ENCODE measurements at places on chromosomes 3 and 15.

- DNase-seq, result no peak
These were observed 599.0 kb downstream of the ZPLD1 start for GRCh38 chr3:103033841-103034240.

GRCh38 chr3:158470944-158471638, 99.9 kb upstream of the MLF1 start:
- no peak for DNase-seq

DNA sequence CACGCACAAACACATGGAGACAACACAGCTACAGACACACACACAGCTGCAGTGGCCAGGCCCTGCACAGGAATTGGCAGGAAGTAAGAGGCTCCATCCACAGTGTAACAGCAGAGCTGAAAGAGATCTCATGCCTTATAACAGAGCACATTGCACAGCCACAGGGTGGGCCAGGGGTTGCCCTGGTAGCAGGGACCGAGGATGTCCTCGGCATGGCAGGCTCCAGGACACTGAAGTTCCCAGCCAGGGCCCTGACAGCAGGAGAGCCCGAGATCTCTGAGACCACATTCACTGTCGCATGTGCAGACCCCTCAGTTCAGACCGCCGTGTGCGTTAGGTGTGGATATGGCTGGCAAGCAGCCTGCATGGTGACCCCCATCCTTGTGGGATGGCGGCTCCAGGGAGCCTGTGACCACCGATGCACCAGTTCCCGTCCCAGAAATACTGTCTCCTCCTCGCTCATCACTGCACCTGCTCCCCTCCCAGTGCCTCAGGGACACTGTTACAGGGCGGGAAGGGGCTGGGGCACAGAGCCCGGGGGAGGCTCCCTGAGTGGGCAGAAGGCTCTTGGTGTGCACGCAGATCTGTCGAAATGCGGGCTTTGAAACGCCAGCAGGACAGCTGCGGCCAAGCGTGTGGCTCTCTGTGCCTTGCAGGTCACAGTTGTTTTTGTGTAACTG, 1.5 kb upstream of the OCA2 start:
- DNase-seq, result no peak

DNA sequence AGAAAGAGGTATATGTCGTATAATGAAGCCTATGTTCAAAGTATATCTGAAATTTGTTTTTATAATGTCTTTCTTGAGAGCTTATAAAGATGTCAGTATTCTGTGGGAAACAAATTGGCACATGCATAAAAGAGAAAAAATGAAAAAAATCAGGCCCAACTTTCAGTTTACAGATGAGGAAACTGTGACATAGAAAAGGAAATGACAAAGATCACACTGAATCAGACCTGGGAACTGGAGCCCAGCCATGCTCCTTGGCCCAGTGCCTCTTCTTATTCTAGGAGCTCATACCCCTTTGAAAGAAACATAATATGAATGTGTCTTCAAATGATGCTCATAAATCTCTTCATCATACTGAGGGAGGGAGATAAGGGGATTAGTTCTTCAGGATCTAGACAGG, 48.4 kb downstream of the TMEM44 start:
- peak; percentile 57 for DNase-seq

- no peak for DNase-seq
These were observed 201.3 kb upstream of the MRPL3 start for GRCh38 chr3:131704098-131704497.

- DNase-seq, result no peak
These were observed 140.5 kb upstream of the SGO1 start for GRCh38 chr3:20326541-20326940.

- no peak for DNase-seq
These were observed 233.5 kb upstream of the ATP10A start for GRCh38 chr15:26096581-26096980.

DNA sequence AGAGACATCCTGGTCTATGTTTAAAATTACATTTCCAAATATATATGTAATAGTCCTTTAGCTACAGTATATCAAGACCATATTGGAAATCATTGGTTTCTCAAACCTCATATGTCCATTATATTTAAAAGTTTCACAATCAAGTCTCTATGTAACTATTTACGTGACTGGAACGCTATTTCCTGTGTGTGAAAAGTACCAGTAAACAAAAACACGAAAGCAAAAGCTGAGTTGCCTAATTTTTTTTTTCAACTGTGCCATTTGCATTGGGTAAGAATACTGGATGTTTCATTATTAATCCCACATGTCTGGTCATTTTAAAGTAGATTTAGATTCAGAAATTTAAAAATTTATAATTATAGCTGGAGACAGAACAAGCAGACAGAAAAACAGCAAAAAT, 381.4 kb downstream of the TBC1D5 start:
- DNase-seq, result no peak

- no peak for DNase-seq
These were observed 53.4 kb downstream of the TPRA1 start for GRCh38 chr3:127536830-127537812.

DNA sequence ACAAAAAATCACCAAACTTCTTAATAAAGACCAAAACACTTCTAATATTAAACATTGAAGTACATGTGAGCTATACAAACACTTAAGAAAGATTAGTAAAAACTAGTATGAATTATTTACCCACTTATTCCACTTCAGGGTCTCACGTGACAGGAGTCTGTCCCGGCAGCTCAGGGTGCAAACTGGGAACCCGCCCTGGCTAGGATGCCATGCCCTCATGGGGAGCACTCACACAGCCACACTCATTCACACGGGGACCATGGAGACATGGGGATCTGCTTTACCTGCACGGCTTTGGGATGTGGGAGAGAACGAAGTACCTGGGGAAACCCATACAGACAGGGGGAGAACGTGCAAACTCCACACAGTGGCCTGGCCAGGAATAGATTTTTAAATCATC, 179.3 kb upstream of the UBE3A start:
- no peak for DNase-seq

GRCh38 chr15:86948719-86949118, 869.0 kb downstream of the AGBL1 start:
- DNase-seq, result no peak

- DNase-seq, result no peak
These were observed 26.4 kb downstream of the MFN1 start for GRCh38 chr3:179373938-179374337.

GRCh38 chr15:91263632-91264531, 163.8 kb downstream of the SV2B start:
- peak; percentile 9 for DNase-seq

- DNase-seq, result no peak
These were observed 166.7 kb upstream of the PRICKLE2 start for GRCh38 chr3:64392001-64392400.

- DNase-seq, result no peak
These were observed 60.8 kb downstream of the ADCY5 start for GRCh38 chr3:123388042-123388441.

- DNase-seq, result no peak
These were observed 101.2 kb upstream of the MEX3B start for GRCh38 chr15:82146990-82147461.

DNA sequence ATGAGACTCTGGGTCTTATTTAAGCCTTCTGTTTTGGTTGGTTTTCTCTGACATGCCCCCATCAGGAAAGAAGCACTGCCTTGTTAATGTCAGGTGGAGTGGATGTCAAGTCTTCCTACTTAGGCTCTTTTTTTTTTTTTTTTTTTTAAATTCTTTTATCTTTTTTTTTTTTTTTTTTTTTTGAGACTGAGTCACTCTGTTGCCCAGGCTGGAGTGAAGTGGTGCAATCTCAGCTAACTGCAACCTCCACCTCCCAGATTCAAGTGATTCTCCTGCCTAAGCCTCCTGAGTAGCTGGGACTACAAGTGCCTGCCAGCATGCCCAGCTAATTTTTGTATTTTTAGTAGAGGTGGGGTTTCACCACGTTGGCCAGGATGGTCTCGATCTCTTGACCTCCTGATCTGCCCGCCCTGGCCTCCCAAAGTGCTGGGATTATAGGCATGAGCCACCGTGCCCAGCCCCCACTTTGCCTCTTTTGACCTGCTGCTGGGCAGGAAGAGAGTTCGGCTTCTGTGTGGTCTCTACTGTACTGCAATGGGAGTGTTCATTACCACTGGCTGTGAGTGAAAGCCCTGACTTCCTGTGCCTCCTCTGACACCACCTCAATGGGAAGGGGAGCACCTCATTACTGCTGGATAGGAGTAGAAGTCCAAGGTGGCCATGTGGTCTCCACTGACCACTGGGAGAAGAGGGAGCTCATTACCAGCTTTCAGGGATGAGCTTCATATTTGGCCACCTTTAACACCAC, 10.9 kb downstream of the CTDSPL start:
- DNase-seq, result no peak

- peak; percentile 38 for DNase-seq
These were observed 31.9 kb upstream of the SPRED1 start for GRCh38 chr15:38220606-38221273.

DNA sequence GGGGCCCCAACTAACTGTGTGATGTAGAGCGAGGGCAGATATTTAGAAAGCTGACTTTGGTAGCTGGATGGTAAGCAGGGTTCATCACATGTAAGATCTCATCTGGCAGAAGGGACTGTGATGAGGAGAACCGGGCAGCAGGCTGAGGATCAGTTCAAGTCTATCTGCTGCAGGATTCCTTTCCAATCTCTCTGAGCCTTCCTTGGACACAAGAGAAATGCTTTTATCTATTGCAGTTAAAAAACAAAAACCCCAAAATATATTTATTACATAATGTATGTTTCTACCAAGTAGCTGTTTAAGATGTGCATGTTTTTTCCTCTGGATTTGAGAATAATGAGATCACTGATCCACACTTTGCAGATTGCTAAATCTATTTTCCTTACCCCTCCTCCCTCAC, 411.5 kb downstream of the RAP2B start:
- no peak for DNase-seq

- DNase-seq, result no peak
These were observed 748.8 kb upstream of the CCDC54 start for GRCh38 chr3:106628407-106628806.

DNA sequence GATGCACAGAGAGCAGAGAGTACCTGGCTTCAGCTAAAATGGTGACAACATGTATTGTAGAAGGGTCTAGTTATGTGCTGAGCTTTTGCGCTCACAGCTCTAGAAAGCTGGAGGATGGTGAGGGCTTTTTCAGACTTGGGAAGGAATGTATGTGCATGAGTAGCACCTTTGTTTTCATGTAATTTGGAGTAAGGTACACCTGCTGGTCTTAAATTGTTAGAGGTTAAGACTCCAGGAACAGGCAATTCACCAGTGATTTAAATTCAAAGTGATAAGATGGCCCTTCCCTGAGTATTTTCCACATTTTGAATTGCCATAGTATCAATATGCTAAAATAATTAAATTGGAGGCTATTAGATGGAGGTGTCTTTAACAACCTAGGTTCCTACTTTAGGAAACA, 436.4 kb upstream of the GOLIM4 start:
- no peak for DNase-seq

DNA sequence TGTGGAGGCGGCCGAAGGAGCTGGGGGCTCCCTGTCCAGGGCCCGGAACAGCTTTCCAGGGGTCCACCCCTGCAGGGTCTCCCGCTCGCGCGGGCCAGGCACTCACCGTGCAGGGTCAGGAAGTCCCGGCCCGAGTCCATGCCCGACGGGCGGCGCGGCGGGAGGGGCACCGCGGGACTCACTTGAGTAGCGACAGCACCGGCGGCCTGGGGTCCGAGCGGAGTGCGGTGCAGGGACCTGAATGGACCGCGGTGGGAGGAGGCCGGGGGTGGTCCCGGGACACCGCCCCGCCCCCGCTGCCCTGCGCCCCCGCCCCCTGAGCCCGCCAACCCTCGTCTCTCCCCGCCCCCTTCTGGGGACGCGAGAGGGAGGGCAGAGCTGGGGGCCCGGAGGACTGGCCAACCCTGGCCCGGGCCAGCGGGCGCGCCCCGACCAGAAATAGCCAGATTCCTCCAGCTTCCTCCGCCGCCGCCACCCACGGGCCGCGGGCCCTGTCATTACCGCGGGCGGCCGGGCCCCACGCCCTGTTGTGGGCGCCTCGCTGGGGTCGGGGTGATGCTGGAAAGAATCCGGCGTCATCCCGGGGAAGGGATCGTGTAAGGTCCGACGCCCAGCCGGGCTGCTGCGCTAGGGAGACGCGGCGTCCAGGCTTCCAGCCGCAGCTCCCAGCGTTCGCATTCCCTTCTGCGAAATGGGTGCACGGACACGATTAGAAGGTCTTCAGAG, at the start of gene PLCD1:
TSS of gene PLCD1 (minus strand) at position 243 of the 726 bp plus-strand sequence. CDS start at position 140, 103 bp downstream.
- DNase-seq, result no peak

GRCh38 chr15:50150851-50151250, 31.1 kb upstream of the SLC27A2 start:
- no peak for DNase-seq
